ENCODE measurements at places on chromosomes 16 and 17. TPM values are rescaled to one million over a fixed set of nuclear protein-coding genes. Genes with fewer than 3 reads are reported as not detected.

- no peak for DNase-seq
Observed at GRCh38 chr16:56048425-56049105, 142.7 kb upstream of the GNAO1 start.

- DNase-seq = no peak
Observed at GRCh38 chr17:9672266-9672665, 26.9 kb downstream of the USP43 start.

DNA sequence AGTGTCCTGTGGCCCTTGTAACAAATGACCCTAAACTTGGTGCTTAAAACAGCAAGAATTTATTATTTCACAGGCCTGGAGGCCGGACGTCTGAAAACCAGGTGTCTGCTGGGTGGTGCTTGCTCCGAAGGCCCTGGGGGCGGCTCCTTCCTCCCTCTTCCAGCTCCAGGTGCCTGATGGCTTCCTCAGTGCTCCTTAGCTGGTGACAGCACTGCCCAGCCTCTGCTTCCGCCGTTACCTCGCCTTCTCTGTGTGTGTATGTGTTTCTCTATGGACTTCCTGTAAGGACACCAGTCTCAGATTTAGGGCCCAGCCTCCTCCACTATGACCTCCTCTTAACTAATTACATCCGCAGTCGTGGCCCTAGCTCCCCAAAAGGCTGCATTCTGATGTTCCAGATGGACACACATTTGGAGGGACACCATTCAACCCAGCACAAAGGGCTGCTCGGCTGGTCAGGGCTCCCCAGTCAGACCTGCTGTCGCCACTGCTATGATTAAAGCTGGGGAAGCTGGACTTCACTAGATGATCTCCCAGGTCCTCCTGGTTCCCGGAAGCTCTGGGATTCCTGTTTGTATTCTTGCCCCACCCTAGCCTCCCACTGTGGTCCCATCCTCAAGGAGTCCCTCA is 172.8 kb downstream of the IRF8 start:
- DNase-seq = no peak

- DNase-seq = no peak
Observed at GRCh38 chr17:68343976-68344375, 52.7 kb downstream of the ARSG start.

DNA sequence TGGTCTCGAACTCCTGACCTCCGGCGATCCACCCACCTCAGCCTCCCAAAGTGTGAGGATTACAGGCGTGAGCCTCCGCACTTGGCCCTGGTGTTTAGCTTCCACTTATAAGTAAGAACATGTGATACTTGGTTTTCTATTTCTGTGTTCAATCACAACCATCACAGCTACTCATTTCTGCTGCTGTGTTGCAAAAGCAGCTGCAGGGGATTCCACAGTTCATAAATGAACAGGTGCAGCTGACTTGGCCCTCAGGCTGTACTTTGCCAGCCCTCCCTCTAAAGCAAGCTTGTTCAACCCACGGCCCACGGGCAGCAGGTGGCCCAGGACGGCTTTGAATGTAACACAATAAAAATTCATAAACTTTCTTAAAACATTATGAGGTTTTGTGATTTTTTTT is 79.2 kb downstream of the SLC39A11 start:
- no peak for DNase-seq

DNA sequence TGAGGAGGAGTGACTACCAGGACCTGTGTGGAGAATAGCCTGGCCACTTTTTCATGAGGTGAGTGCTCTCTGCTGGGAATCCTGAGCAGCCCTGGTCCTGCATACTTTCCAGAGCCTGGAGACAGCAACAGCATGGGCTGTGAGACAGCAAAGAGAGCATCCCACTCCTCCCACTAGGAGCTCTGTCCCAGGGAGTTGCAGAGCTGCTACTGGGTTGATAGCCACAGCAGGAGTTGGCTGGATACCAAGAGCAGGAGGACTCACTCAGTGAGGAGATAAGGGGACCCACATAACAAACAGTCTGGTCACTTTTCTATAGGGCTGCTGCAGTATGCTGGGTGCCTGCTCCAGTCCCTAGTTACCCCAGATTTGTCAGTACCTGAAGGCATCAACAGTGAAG is 439.3 kb upstream of the CDH8 start:
- DNase-seq = no peak

DNA sequence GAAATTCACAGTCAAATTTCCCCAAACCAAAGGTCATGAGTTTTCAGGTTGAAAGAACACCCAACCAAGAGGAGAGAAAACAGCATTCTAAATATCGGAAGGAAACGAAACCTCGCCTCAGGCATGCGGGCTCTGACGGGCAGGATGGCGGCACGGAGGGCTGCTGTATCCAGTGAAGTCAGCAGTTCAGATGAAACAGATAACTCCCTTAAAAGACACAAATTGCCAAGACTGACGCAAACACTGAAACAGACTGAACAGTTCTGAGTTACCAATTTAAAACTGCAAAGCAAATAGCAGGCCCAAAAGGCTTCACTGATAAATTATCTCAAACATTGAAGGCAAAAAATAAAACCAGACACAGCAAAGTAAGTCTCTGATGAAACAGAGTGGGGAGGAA is 20.6 kb upstream of the CDH15 start:
- no peak for DNase-seq

DNA sequence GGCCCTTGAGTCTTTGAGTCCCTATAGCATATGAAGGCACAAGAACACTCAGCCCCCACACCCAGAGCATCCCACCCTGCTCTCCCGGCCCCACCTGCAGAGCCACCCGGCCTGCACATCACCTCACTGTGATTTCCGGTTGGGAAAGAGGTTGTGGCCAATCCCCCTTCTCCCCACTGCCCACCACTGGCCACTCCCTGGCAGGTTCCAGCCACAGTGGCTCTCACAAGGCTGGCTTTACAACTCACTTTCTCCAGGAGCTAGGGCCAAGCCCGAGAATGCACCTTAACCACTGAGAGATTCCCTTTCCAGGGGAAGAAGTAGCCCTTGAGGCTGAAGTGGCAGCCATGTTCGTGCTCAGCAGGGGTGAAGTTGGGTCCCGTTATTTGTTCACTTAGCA is 123.9 kb downstream of the C16orf78 start:
- no peak for DNase-seq

- DNase-seq = no peak
Observed at GRCh38 chr17:47252766-47253512, 688 bp upstream of the ITGB3 start.

DNA sequence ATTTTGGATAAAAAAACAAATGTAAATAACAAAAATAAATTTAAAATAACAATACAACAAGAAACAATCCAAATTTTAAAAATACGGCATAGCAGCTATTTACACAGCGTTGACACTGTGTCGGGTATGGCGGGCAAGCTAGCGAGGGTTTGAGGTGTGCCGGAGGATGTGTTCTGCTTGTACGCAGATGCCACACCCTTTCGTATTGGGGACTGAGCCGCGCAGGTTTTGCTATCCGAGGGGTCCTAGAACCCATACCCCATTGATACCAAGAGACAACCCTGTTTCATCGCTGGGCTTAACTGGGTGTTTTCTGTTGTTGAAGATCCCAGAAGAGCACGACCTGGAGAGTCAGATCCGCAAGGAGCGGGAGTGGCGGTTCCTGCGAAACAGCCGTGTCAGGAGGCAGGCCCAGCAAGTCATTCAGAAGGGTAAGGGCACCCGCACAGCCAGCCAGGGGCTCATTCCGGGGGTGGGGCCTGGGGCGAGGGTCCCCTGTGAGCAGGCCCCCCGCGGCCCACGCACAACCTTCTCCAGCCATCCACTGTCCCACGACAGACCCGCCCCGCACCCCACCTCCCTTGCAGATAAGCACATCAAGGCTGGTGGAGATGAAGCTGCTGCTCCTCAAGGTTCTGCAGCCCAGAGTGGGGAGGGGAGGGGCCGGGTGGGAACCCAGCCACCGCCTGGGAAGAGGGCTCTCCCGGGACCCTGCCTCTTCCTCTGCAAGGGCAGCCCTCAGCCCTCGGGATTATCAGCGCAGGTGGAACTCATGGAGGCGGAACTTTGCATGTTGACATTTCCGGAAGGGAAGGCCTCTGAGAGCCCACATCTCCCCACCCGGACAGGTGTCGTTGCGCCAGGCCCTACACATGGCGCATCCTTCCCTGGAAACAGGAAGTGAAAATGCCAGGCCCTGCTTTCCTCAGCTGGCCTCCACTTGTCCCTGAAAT is 51.2 kb upstream of the CHMP6 start:
- no peak for DNase-seq

DNA sequence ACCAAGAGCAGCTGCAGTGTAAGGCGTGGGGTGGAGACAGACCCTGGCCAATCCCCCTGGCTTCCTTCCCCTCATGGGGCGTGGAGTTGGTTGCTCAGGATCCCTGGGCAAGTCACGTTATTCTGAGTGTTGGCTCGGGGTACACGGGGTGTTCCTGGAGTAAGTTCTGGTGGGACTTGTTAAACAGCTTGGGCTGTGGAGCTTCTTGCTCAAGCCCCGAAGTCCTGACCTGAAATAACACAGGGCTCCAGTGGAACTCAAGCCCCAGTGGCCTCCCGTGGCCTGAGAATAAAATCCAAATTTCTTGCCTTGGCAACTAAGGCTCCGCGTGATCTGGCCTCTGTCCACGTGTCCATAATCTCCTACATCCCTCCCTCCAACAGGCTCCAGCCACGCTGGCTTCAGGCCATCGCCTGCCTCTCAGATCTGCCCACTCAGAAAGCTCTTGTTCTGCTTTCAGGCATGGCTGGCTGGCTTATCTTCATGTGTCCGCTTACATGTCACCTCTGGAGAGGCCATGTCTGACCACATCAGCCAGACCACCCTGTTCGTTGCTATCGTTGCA is 49.3 kb upstream of the BCO1 start:
- DNase-seq = peak; percentile 23

GRCh38 chr17:57935833-57936807 is 19.1 kb downstream of the CUEDC1 start:
- DNase-seq = no peak

- no peak for DNase-seq
Observed at GRCh38 chr16:23959752-23960072, 123.9 kb downstream of the PRKCB start.

GRCh38 chr16:58000706-58001676 is at the start of gene USB1:
Gene USB1 (plus strand): TSS chr16:58001407. CDS start chr16:58001484, 77 bp downstream.
- DNase-seq = peak; percentile 39

DNA sequence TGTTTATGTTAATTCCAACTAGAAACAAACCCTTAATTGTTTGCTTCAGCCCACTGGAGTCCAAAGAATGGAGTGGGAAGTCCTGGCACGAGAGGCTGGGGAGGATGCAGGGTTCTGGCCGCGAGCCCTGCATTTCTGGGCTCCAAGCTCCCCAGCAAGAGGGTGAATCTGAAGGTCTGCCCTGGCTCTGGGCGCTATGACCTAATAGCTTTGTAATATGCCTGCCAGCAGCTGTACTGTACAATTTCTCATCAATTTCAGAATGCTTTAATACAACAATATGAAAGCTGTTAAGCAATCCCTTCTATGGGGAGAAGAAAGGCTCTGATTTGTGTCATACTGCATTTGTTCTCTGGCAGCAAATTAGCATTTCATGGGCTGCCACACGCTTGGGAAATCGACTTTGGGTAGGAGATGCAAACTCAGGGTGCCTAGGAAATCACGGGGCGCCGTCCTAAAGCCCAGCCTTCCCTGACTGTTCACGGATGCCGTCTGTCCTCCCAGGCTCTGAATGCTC is 43.8 kb downstream of the NDEL1 start:
- peak; percentile 33 for DNase-seq

DNA sequence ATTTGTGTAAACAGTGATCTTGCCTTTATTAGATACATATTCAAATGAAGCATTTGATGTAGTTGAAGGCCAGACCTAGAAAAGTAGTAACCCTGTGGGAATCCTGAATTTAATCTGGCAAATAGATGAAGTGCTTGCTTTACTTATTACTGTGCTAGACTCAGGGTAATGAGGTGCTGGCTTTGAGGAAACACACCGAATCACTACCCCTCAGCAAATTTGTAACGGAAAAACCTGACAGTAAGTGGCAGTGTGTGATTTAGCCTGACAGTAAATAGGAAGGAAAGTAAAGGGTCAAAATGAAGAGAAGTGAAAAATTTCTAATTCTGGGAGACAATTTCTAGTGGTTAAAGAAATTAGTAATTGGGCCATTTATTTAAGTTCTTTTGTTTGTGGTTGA is 90.2 kb downstream of the MAP2K4 start:
- DNase-seq = no peak

GRCh38 chr16:89489040-89489897 is 1.1 kb downstream of the ANKRD11 start:
- peak; percentile 85 for DNase-seq

DNA sequence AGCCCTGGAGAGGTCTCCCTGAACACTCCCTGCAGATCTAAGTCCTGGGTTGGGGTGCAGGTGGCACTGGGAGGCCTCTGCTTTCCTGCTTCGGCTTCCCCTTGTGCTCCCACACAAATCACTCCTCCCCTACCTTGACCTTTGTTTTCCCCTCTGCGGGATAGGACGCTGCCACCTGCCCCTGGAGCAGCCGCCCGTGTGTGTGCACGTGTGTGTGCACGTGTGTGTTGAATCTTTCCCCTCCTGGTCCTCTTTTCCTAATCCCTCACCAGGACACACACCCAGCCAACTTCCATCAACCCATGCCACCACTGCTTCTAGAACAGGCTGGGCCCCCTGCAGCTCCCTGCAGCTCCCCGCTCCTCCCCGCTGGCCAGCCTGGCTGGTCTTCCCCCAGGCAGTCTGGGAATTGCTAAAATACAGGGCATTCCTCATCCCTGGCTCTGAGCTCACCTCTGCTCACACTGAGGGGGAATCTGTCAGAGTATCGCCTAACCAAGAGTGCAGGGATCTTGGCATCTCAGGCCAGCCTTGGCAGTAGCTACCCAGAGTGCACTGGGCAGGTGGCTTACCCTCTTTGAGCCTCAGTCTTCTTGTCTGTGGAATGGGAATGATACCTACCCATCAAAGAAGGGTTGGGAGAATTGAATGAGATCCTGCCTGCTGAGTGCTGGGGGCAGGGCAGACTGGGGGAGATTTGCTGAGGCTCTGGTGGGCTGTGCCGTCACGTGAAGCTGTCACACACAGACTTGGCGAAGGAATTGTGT is 198.5 kb downstream of the NTN1 start:
- DNase-seq = no peak

GRCh38 chr16:72236866-72237265 is 64.9 kb upstream of the PMFBP1 start:
- no peak for DNase-seq

DNA sequence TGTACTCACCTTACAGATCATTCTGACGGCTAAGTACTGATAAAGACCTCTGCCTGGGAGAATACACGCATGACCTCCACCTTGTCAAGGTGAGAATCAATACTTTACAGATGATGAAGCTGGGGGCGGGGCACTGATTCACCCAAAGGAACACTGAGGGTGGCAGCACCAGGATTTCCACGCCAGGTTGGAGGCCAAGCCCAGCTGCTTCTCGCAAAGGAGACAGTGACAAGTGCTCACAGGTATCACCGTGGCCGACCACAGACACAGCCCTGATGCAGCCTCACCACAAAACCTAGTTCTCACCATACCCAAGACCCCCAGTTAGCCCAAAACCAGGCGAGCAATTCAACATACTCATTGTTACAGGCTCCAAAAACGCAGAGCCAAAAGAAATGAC is 434.2 kb downstream of the SOX9 start:
- no peak for DNase-seq

GRCh38 chr16:1808691-1809090 is 15.2 kb upstream of the IGFALS start:
- DNase-seq = no peak

Gene NPIPB8
- 0.81 TPM for polyA plus RNA-seq

Gene ZG16
- not detected for polyA plus RNA-seq

Gene CD300H
- not detected for polyA plus RNA-seq

Gene MYCBPAP
- 0.17 TPM for polyA plus RNA-seq

Gene NLRC3
- polyA plus RNA-seq = not detected

Gene DYNLRB2
- polyA plus RNA-seq = 0.33 TPM

Gene CCL14
- polyA plus RNA-seq = not detected

Gene GINS2
- 5.1 TPM for polyA plus RNA-seq

Gene DYNLL2
- polyA plus RNA-seq = 16.7 TPM

Gene PDILT
- not detected for polyA plus RNA-seq

Gene KRTAP2-1
- polyA plus RNA-seq = not detected

All from AG04450 (cell line).